ENCODE measurements at places on chromosomes 1 and 21. TPM values are rescaled to one million over a fixed set of nuclear protein-coding genes. Genes with fewer than 3 reads are reported as not detected.
A peak's percentile ranks its signal among the peaks of the same experiment; 100 is the strongest.

DNA sequence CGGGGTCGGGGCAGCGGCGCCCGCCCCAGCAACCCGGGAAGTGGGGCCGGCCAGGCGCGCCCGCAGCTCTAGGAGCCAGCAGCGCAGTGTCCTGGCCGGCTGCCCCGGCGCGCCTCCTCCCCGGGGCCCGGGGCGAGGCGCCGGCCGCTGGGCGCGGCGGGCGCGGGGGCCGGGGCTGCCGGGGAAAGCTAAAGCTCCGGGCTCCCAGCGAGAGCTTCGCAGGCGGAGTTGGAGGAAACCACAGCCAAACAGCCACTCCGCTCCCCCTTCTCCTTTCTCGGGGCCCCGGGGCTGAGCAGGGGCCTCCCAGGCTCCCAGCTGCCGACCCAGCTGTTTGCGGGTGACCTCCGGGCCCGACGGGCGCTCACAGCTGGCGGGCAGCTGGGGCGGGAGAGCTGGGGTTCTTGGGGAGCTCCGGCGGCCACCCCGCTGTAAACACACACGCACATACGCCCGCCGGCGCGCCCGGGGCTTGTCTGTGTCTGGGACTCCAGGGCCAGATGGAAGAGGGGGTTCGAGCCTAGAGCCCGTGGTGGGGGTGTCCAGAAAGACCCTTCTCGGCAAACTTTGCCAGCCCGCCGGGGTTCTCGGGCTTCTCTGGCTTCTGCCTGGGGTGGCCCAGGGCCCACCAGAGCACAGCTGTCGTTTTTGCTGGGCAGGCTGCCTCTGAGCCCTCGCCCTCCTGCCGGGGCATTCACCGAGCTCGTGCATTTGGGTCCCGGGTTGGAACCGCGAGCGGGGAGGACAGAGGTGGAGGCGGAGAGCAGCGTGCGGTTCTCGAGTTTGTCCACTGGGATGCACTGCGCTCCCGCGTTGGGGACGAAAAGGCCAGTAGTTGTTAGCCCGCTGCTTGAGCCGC, 1.5 kb downstream of the AJAP1 start:
- DNase-seq = peak; percentile 56

DNA sequence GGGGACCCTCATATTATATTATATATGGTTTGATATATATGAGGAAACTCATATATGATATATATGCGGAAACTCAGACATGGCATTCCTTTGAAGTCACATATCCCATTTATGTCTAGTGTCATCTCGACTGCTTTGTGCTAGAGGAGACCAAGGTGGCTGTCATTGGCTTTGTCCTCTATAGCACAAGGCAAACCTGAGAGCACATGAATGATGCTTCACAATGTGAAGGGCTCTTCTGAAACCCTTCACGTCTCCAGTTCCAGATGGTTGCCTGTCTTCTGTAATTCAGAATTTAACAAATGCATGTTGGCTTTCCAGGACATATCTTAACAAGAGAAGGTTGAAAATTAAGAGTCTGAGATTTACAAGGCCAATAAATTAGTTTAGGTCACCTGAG, 303.6 kb downstream of the BARHL2 start:
- DNase-seq = no peak

DNA sequence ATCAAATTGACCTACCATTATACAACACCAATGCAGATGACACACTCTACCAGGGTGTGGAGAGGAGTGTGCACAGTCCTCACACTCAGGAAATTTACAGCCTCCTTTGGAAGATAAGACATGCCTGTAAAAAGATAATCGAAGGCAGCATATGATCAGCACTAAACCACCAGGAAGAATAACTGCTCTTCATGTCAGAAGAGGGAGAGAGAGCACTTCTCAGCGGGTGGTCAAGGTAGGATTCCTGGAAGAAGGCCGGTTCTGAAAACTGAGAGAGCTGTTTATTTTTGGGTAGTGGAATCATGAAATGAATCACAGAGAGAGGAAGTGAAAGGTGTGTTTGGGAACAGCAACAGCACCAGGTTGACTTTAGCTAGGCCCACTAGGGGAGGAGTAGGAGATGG, 14.0 kb upstream of the ZNF697 start:
- DNase-seq = no peak

DNA sequence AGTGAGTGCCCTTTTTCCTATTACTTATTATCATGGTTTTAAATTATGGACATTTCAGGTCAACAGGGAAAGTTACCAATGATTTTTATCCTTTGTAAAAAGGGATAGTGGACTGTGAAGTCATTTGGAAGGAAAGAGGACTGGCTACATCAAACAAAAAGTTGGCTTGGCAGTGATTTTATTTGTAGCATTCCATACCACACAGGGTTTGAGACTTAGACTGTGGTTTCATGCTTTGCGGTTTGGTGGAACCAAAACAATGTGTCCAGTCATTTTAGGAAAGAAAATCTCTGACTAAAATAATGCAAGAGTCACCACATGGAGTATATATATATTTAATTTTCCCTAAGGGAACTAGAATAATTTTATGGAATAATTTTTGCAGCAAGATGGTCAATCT, 239.5 kb downstream of the HMCN1 start:
- DNase-seq = no peak

DNA sequence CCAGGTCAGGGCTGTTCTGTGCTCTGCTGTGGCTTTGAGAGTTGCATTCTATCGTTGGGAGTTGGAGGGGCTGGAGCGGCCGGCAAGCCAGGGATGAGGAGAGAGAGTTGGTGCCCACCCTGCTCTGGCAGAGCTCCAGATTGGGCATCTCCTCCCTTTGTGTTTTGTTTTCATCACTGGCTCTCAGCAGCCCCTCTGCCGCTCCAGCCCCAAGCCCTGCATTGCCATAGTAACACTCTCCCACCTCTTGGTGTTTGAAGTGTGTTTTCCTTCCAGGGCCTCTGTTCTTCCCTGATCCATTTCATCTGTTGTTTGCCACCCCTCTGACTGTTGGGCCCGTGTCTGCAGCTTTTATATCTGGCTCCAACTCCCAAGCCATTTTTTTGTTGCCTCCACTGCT, 152.7 kb downstream of the URB2 start:
- DNase-seq = peak; percentile 52

DNA sequence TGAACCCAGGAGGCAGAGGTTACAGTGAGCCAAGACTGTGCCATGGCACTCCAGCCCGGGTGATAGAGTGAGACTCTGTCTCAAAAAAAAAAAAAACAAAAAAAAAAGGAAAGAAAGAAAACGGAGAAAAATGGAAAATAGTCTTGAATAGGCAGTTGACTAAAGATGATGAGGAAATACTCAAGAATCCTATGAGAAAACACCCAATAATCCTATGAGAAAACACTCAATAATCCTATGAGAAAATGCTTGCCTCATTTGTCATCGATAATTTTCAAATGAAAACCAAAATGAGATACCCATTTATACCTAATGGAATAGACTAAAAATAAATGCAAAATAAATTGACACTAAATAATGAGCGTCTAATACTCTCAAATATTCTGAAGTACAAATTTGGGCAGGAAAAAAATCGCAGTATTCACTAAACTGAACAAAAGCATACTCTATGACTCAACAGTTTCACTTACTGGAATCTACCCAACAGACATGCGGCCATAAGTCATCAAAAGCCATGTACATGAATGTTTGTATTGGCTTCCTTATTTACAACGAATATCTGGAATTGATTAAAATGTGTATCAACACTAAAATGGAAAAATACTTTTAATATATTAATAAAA, 733.9 kb upstream of the CHRM3 start:
- DNase-seq = no peak

DNA sequence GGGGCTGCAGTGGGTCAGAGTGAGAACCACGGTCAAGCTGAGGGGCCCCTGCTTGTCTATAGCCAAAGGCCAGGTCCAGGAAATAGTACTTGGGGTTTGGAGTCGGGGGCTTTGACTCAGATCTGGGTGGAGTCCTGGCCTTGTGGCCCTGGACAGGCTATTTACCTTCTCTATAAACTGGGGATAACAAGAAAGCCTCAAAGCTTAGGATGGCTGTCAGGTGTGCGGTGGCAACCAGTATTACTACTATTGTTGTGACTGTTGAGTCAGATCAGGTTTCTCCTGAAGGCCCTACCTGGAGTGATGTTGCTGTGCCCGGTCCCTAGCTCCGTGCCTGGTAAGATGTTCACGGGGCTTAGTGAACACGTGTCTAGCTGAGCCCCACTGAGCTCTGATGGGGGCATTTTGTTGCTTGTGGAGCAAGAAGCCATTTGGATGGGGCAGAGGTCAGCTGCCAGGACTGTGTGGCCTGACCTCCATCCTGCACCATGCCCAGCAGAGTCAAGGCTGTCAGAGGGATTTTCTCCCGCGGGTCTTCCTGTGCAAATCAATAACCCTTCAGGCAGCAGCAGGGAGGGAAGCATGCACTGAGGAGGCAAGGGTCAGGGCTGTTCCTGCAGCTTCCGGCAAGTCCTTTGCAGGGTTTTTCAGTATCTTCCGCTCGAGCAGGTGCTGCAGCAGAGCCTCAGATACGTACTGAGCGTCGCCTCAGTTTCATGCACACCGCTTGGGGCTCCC, 170.3 kb downstream of the CAMTA1 start:
- no peak for DNase-seq

The LCE7A gene
- polyA plus RNA-seq = not detected

DNA sequence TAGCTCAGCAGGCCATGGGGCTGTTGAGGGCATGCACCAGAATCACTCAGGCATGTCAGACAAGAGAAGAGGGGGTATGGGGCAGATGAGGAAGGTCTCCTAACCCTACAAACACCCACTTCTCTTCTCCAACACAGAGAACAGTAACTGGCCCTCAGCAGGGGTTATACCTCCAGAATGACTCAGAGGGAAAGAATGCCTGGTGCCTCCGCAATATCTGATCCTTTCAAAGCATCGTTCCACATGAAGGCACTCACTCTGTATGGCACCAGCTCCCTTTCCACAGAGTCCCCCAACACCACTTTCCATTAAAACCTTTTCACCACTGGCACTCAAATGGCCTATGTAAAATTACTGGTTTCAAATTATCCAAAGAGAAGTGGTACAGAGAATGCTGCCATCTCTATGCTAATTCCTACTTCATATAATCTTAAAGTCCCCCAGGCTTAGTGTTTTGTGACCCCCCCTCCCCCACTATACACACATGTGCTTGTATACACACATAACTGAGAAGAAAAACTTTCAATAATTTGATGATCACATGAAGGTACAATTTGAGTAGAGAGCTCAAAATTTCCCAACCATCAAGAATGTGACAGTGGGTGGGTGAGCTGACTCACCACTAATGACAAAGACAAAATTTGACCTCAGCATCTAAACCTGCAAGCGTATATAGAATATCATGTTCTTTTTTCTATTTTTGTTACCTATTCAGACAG, 91.5 kb downstream of the SIPA1L2 start:
- DNase-seq = peak; percentile 57

DNA sequence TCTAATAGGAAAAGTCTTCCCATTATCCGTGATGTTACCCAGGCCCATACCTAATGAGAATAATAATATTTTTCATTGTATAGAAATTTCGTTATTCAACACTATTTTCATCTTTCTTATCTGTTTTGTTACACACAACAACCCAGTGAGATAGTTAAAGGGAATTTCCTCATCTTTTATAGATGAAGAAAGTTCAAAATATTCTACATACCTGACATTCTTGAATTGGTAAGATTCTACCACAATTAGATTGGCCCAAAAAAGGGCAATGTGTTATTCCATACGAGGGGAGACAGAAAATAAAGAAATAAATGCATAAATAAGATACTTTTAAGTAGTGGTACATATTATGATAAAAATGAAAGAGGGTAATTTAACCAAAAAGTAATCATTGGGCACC, 405.5 kb upstream of the ADAMTS5 start:
- DNase-seq = no peak

- no peak for DNase-seq
Measured at GRCh38 chr1:218874313-218874712, 299.4 kb upstream of the LYPLAL1 start.

DNA sequence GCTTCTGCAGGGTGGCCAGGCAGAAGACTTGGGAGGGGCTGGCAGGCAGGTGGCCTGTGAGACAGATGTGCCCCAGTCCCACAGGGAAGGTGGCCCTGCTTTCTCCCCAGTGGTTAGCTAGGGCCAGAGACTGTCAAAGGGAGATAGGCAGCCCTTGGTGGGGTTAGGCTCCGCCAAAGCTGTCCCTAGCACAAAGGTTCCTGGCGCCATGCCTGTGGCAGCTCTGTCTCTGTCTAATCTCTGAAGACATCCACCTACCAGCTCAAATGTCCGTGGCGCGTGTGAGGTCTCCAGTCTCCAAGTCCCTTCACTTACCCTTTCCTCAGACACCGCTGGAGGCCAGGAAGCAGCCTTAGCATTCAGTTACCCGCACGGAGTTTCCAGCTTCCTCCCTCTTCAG, 17.7 kb downstream of the TCP10L start:
- no peak for DNase-seq

GRCh38 chr1:225777058-225777582, 506 bp upstream of the SRP9 start:
- no peak for DNase-seq

DNA sequence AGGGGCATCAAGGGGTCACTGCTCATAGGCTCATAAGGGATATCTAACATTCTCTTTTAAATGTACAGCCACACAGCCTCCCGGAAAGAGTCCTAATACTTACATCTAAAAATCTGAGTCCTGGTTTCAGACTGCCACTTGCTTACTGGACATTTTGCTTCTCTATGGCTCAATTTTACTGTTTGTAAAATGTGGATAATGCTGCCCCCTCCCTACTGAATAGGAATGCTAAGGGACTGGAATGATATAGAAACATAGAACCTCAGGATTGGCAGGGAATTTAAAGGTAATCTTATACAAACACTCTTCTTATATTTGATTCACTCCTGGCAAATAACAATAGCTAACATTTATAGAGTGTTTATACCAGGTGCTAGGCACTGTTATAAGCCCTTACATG, 910 bp upstream of the TNR start:
- DNase-seq = no peak

The BSDC1 gene
- 61.7 TPM for polyA plus RNA-seq

- no peak for DNase-seq
Measured at GRCh38 chr1:26112407-26112775, 767 bp downstream of the PDIK1L start.

- DNase-seq = no peak
Measured at GRCh38 chr1:187577610-187578009, 748.9 kb downstream of the PLA2G4A start.

DNA sequence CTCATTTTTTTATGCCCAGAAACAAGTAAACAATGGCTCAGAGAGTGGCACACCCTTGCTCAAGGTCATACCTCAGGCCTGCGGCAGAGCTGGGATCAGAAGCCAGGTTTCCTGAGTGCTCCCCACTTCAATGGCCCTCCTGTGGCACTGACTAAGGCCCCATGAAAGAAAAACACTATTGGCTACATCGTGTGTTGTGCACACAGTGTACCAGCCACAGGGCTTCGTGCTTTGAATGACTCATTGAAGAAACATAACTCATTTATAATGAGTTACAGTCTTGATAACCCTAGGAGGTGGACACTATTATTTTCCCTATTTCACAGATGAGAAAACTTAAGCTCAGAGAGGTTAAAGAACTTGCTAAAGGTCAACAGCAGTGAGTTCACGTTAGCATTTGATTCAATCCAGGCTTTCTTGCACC, 91.2 kb downstream of the TRABD2B start:
- DNase-seq = no peak

GRCh38 chr1:72137656-72138055, 144.7 kb downstream of the NEGR1 start:
- no peak for DNase-seq

GRCh38 chr1:172269084-172269483, 151.4 kb upstream of the C1orf105 start:
- no peak for DNase-seq

The SHE gene
- 9.8 TPM for polyA plus RNA-seq

The FMO5 gene
- polyA plus RNA-seq = 10.5 TPM
